ENCODE measurements at places on chromosomes 13 and 19. TPM values are rescaled to one million over a fixed set of nuclear protein-coding genes. Genes with fewer than 3 reads are reported as not detected.

Gene WDR88
- total RNA-seq: not detected

Gene ZNF264
- total RNA-seq: 52.0 TPM

Gene FGF22
- total RNA-seq: not detected

Gene RDH8
- total RNA-seq: not detected

GRCh38 chr19:52942386-52943133, 19.3 kb upstream of the ZNF888 start:
- H3K27ac ChIP-seq: peak overlapping the region; percentile 85
- peak; percentile 99 for DNase-seq
- H3K27me3 ChIP-seq: no peaks in the 10 kb centered on the region
- peak overlapping the region; percentile 71 for H3K4me3 ChIP-seq
- H3K36me3 ChIP-seq: no peaks in the 10 kb centered on the region

DNA sequence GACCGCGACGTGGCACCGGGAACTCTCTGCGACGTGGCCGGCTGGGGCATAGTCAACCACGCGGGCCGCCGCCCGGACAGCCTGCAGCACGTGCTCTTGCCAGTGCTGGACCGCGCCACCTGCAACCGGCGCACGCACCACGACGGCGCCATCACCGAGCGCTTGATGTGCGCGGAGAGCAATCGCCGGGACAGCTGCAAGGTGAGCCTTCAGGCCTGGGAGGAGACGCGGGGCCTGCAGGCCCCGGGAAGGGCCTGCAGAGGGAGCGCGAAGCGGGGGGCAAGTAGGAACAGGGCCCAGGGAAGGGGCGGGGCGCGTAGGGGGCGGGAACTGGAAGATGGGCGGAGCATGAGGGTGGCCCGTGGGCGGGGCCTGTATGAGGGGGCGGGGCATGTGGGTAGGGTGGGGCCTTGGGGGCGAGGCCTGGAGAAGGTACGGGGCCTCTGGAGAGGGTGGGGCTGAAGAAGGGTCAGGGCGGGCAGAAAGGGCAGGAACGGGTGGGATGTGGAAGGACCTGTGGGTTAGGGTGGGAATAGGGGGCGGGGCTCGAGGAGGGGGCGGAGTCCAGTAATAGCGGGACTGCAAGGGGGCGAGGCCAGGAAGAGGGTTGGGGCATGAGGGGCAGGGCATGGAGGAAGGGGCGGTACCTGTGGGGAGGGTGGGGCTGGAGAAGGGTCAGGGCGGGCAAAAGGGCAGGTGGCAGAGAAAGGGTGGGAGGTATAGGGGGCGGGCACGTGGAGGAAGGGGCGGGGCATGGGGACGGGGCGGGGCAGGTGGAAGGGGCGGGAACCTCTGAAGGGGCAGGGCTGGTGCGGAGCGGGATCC, 2.5 kb downstream of the CFD start:
- peak; percentile 88 for DNase-seq
- no peak overlapping the region for H3K27ac ChIP-seq
- no peaks in the 10 kb centered on the region for H3K36me3 ChIP-seq
- no peaks in the 10 kb centered on the region for H3K27me3 ChIP-seq
- H3K4me1 ChIP-seq: peaks cover 44% of the 10 kb centered on the region

GRCh38 chr19:4636151-4636717, 3.1 kb upstream of the TNFAIP8L1 start:
- H3K4me1 ChIP-seq: peaks cover 61% of the 10 kb centered on the region
- H3K4me3 ChIP-seq: peak overlapping the region; percentile 33
- H3K27ac ChIP-seq: peak overlapping the region; percentile 78
- H3K36me3 ChIP-seq: no peaks in the 10 kb centered on the region
- no peaks in the 10 kb centered on the region for H3K27me3 ChIP-seq

- no peak overlapping the region for H3K27ac ChIP-seq
- DNase-seq: no peak
- no peak overlapping the region for H3K4me3 ChIP-seq
- no peaks in the 10 kb centered on the region for H3K27me3 ChIP-seq
- peaks cover 7% of the 10 kb centered on the region for H3K4me1 ChIP-seq
Observed at GRCh38 chr13:33235078-33235477, 50.5 kb downstream of the STARD13 start.

- H3K27me3 ChIP-seq: no peaks in the 10 kb centered on the region
- H3K36me3 ChIP-seq: no peaks in the 10 kb centered on the region
- H3K27ac ChIP-seq: no peak overlapping the region
Observed at GRCh38 chr13:31625115-31625514, 114.2 kb upstream of the RXFP2 start.

- H3K27ac ChIP-seq: no peak overlapping the region
- DNase-seq: no peak
- H3K4me3 ChIP-seq: no peak overlapping the region
Observed at GRCh38 chr19:5396963-5397362, 56.4 kb upstream of the PTPRS start.

- peaks cover 14% of the 10 kb centered on the region for H3K27me3 ChIP-seq
- H3K4me1 ChIP-seq: no peaks in the 10 kb centered on the region
- DNase-seq: peak; percentile 62
- H3K36me3 ChIP-seq: no peaks in the 10 kb centered on the region
Observed at GRCh38 chr13:111943229-111943795, 123.6 kb upstream of the SOX1 start.

All from spleen (tissue), 13 donors.